ENCODE measurements at places on chromosomes 16 and 17.

DNA sequence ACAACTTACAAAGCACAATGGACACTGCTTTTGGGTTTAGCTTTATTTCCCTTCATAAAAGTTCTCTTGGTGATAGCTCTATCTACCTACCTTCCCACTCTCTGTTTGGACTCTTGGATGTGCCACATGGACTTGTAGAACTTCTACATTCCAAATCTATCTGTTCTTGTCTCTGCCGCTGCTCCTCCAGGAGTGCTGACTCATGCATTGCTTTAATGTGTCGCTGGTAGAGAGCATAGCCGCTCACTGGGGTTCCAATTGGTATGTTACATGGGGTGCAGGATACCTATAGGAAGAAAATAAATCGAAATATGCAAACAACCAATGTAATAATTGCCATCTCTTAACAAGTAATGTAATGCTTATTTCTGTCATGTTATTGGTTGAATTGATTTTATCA is 92.1 kb downstream of the TTC19 start:
- no peak for DNase-seq
- H3K27me3 ChIP-seq, result no peaks in the 10 kb centered on the region
- no peak overlapping the region for H3K27ac ChIP-seq

GRCh38 chr16:22763437-22764080 is 50.4 kb upstream of the HS3ST2 start:
- H3K4me1 ChIP-seq, result no peaks in the 10 kb centered on the region
- peaks cover 15% of the 10 kb centered on the region for H3K27me3 ChIP-seq
- no peaks in the 10 kb centered on the region for H3K36me3 ChIP-seq
- H3K27ac ChIP-seq, result no peak overlapping the region

DNA sequence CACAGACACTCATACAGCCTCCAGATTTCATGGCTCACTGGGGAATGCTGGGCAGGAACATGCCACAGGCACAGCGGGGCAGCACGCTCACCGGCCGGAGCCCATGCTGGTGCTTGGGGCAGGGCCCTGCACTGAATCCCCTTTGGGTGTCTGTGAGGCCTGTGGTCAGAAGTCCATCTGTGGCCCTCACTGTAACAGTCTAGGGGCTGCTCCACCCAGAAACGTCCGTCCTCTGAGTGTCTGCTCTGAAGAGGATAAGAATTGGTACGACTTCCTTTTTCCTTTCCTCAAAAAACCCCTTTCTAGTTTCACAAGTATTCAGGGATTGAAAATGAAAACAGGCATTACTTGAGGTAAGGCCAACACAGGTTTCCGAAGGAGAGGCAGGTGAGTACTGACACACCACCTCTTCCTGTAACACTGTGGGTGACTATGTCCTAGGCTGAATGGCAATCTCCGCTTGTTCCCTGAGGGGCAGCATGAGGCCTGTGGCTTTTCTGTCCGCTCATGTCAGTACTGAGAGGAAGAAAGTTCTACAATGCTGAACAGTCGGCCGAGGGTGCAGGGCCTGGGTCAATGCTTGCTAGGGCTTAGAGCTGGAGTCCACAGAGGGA is 42.5 kb downstream of the TMEM11 start:
- H3K4me1 ChIP-seq, result no peaks in the 10 kb centered on the region
- H3K36me3 ChIP-seq, result peaks cover 21% of the 10 kb centered on the region
- H3K27me3 ChIP-seq, result no peaks in the 10 kb centered on the region
- H3K27ac ChIP-seq, result no peak overlapping the region
- H3K4me3 ChIP-seq, result no peak overlapping the region

- no peaks in the 10 kb centered on the region for H3K4me1 ChIP-seq
- H3K4me3 ChIP-seq, result no peak overlapping the region
- H3K36me3 ChIP-seq, result no peaks in the 10 kb centered on the region
Observed at GRCh38 chr17:78368854-78369495, 9.1 kb upstream of the SOCS3 start.

All from T-cell (primary cell).